ENCODE measurements at places on chromosomes 12 and 14. TPM values are rescaled to one million over a fixed set of nuclear protein-coding genes. Genes with fewer than 3 reads are reported as not detected.

DNA sequence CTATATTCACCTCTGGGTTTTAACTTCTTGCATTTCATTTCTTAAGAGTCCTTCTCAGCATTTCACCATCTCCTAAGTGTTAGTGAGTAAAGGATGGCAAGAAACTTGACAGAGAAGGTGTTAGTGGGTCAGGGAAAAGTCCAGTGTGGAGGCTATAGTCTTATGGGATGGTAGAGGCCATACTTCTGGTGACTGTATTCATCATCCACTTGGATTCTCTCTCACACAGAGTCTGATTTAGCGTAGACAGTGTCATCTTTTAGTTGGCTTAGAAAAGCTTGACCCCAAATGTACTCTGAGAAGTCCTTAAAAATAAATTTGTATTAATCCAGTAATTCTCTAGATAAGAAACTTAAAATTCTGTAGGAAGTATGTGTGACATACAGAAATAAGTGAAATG, 232.4 kb upstream of the FBXO33 start:
- H3K27me3 ChIP-seq, result no peaks in the 10 kb centered on the region
- no peak overlapping the region for H3K4me3 ChIP-seq
- no peaks in the 10 kb centered on the region for H3K4me1 ChIP-seq
- H3K27ac ChIP-seq, result no peak overlapping the region
- DNase-seq, result no peak

GRCh38 chr12:55607821-55608594, 28.7 kb upstream of the OR10P1 start:
- no peak overlapping the region for H3K27ac ChIP-seq
- no peak overlapping the region for H3K4me3 ChIP-seq
- no peaks in the 10 kb centered on the region for H3K4me1 ChIP-seq
- no peak for DNase-seq
- no peaks in the 10 kb centered on the region for H3K27me3 ChIP-seq

- DNase-seq, result no peak
- H3K4me1 ChIP-seq, result no peaks in the 10 kb centered on the region
- no peak overlapping the region for H3K4me3 ChIP-seq
- no peaks in the 10 kb centered on the region for H3K27me3 ChIP-seq
These were observed 1.5 kb downstream of the FSCB start for GRCh38 chr14:44505588-44505987.

DNA sequence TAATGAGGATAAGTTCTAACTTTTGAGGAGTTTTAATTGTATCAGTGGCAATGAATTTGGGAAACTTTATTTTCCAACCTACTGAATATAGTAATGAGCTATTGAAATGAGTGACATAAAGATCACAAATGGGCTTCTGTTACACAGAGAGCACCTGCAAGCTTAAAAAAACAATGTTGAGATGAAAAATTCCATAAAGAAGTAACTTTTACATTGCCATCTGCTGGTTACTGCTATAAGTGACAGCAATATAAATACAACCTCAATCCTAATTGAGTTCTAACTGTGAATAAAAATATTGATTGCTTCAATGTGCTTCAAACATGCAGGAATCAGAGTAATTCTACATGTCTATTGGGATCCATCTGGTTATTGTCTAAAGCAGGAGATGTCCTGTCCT, 14.2 kb downstream of the WIF1 start:
- H3K27me3 ChIP-seq, result no peaks in the 10 kb centered on the region
- H3K36me3 ChIP-seq, result no peaks in the 10 kb centered on the region
- no peaks in the 10 kb centered on the region for H3K4me1 ChIP-seq
- DNase-seq, result no peak

- H3K4me1 ChIP-seq, result no peaks in the 10 kb centered on the region
- no peak overlapping the region for H3K27ac ChIP-seq
- no peak for DNase-seq
- H3K27me3 ChIP-seq, result no peaks in the 10 kb centered on the region
- no peak overlapping the region for H3K4me3 ChIP-seq
These were observed 169.5 kb upstream of the DAAM1 start for GRCh38 chr14:59018978-59019377.

GRCh38 chr14:99968191-99968920, 96.9 kb upstream of the EVL start:
- no peak for DNase-seq
- no peaks in the 10 kb centered on the region for H3K27me3 ChIP-seq
- no peak overlapping the region for H3K4me3 ChIP-seq
- H3K36me3 ChIP-seq, result no peaks in the 10 kb centered on the region
- H3K4me1 ChIP-seq, result peaks cover 22% of the 10 kb centered on the region

DNA sequence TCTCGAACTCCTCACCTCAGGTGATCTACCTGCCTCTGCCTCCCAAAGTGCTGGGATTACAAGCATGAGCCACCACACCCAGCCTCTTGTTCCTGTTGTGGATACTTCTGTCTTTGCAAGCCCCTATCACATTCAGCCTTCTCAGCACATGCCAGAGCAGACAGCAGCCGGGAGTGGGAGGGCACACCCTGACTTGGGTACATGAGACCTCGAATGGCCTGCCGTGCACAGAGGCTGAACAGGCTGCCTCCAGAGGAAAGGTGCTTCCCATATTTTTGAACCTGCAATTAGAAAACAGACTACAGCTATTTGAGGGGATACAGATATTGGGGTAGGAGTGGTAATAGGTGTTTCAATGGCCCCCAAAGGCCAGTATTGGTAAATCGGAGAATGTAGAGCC, 307.3 kb upstream of the DIO3 start:
- H3K36me3 ChIP-seq, result no peaks in the 10 kb centered on the region
- peaks cover 15% of the 10 kb centered on the region for H3K27me3 ChIP-seq
- H3K27ac ChIP-seq, result no peak overlapping the region
- H3K4me1 ChIP-seq, result no peaks in the 10 kb centered on the region

Gene ATL1
- total RNA-seq, result 8.2 TPM
